Kidney (tissue), 22 donors: ENCODE measurements at places on chromosomes 1 and 21. TPM values are rescaled to one million over a fixed set of nuclear protein-coding genes. Genes with fewer than 3 reads are reported as not detected.

The PLA2G4A gene
- total RNA-seq, result 8.4 TPM

The KRTAP11-1 gene
- total RNA-seq, result not detected

The LMO4 gene
- total RNA-seq, result 56.2 TPM

The LDLRAD2 gene
- 0.79 TPM for total RNA-seq

The CELA3B gene
- not detected for total RNA-seq

The PLA2G2C gene
- 0.31 TPM for total RNA-seq

The TMPRSS2 gene
- total RNA-seq, result 32.8 TPM

The EDARADD gene
- 0.82 TPM for total RNA-seq

The PTGER3 gene
- 9.0 TPM for total RNA-seq

The GNG12 gene
- 89.3 TPM for total RNA-seq

The CD53 gene
- total RNA-seq, result 70.9 TPM

The GPA33 gene
- total RNA-seq, result 0.28 TPM

The GSTM5 gene
- total RNA-seq, result 4.2 TPM

The SELENOF gene
- 239 TPM for total RNA-seq

The SYCP1 gene
- not detected for total RNA-seq

The SOD1 gene
- 243 TPM for total RNA-seq

The STUM gene
- 1.6 TPM for total RNA-seq

The CHAF1B gene
- 2.5 TPM for total RNA-seq

The TSSK3 gene
- total RNA-seq, result 4.3 TPM

The FLAD1 gene
- total RNA-seq, result 34.1 TPM

The KIAA1614 gene
- 12.3 TPM for total RNA-seq

The BSND gene
- 1.4 TPM for total RNA-seq

The ZNF648 gene
- not detected for total RNA-seq

The B3GALT2 gene
- 0.25 TPM for total RNA-seq

The MAN1C1 gene
- total RNA-seq, result 31.7 TPM

The COL18A1 gene
- total RNA-seq, result 316 TPM

The FCRL2 gene
- total RNA-seq, result 2.5 TPM
